Hypothalamus (tissue), 51 donors: ENCODE measurements at places on chromosomes 11 and 22.

- DNase-seq = no peak
Measured at GRCh38 chr22:31726692-31727091, 23.2 kb downstream of the PRR14L start.

GRCh38 chr11:72721689-72722049 is 30.5 kb downstream of the ARAP1 start:
- no peak for DNase-seq

- no peak for DNase-seq
Measured at GRCh38 chr11:20000351-20001134, 159.7 kb downstream of the DBX1 start.

DNA sequence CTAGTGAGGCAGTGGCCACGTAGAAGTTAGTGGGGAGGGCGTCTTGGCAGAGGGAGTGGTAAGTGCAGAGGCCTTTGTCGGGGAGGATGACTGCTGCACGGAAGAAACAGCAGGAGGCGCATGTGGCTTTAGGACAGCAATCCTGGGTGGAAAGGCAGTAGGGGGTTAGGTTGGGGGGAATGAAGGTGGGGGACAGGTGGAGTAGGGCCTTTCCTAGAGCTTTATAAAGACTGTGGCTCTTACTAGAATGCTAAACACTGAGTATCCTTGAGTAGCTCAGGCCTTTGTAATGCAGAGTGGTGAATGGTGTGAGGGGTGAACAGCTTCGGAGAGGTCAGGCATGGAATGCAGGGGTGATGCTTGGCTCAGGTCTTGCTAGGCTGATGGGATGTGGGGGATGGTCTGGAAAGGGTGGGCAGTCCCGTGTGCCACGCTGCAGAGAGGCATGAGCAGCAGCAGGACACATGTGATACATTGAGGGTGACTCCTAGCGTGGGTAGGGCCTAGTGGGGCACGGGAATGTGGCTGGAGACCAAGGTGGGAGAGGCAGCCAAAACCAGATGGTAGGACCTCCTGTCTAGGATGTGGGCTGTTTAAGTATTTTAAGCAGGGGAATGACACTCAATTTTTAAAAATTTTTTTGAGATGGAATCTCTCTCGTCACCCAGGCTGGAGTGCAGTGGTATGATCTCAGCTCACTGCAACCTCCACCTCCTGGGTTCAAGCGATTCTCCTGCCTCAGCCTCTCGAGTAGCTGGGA is 19.2 kb downstream of the AP2A2 start:
- DNase-seq = no peak

- no peak for DNase-seq
Measured at GRCh38 chr11:58807343-58807742, 37.2 kb downstream of the GLYATL2 start.

DNA sequence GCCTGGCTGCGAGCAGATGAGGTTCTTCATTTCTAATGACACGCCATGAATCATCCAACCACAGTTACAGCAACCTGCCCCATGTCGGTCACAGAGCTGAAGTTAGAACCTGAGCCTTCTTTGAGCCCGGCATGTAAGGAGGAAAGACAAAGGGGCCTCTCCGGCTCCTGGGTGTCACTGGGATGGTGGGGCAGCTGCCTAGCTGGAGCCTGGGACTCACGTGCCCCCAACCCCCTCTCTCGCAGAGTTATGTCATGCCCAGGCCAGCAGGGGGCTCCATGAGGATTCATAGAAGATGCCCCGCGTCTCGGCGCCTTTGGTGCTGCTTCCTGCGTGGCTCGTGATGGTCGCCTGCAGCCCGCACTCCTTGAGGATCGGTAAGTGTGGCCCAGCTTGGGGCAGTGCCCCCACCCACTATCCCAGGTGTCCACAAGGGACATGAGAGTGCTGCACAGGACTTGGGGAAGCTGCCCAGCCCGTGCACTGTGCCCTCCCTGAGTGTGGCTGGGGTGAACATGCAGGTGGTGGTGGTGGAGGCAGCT is 148.5 kb downstream of the GRIK4 start:
- DNase-seq = no peak

- DNase-seq = no peak
Measured at GRCh38 chr11:2443881-2444820, at the start of gene TRPM5. TRPM5 (minus strand) TSS chr11:2444514; CDS start chr11:2423036, 21,478 bp downstream.

GRCh38 chr22:39925909-39926679 is 25.2 kb downstream of the GRAP2 start:
- DNase-seq = no peak

GRCh38 chr11:128776424-128777284 is 82.8 kb downstream of the FLI1 start:
- DNase-seq = no peak

- DNase-seq = no peak
Measured at GRCh38 chr11:108672113-108672512, 7.2 kb downstream of the DDX10 start.

GRCh38 chr11:60860943-60861342 is 5.2 kb upstream of the PTGDR2 start:
- DNase-seq = no peak

DNA sequence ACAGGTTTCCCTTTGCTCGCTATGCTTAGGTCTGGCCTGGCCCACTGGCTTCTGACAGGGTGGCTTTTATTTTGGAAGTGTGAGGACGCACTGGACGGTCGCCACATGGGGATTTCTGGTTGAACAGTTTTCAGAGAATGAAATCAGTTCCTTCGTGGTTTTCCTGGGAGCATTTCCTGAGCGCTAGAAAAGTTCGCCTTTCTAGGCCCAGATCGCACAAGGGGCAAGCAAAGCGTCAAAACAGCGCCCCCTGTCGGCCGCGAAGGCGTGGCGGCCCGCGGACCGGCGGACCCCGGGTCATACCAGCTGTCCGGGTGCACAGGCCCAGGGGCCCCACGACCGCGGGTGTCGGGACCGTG is 12.7 kb upstream of the CYP2R1 start:
- DNase-seq = peak; percentile 80

DNA sequence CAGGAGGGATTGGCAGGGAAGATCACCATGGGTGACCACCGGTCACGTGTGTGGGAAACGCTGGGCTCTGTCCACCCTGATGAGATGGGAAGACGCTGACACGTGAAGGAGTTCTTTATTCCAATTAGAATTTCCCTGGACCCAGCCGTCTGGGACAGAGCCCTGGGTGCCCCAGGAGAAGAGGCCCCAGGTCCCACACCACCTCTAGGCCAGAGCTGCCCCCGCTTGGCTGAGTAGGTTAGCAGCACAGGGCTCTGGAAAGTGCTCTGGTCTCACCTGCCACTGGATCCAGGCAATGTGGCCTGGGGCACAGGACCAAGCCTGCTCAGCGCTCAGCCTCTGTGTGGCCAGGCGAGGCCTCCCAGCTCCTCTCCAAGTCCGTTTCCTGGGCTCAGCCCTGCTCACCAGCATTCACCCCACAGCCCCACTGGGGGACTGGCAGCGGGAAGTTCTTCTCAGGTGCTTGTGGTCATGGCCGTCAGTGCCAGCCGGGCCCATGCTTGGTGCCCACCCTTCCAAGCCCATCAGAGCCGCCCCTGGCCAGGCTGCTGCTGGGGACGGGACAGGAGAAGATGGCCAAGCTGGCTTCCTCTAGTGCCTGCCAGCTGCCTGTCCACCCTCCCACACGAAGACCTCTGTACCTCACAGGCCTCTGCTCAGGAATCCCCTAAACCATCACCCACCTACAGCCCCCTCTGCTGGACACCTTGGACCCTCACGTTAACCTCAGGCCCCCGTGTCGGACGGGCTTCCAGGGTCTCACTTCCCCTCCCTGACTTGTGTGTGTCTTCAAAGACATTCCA is 62.5 kb upstream of the FGF3 start:
- DNase-seq = no peak

DNA sequence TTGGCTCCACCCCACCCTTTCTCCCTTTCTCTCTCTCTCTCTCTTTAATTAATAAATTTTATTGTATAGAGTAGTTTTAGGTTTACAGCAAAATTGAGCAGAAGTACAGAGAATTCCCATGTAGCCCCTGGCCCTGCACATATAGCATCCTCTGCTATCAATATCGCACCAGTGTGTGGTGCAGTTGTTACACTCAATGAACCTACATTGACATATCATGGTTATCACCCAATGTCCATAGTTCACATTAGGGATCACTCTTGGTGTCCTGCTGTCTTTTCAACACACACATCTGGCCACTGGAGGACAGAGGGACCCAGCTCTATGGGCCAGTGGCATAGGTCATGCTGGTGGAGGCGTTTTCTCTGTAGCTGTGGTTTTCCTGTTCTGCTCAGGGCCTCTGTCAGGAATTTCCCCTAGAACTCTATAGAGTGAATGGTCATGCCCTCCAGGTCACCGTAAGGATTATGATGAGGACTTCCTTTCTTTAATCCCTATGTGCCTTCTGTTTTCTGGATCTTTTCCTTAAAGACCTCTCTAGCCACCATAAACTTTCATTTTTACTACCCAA is 98.2 kb upstream of the NAV2 start:
- DNase-seq = no peak

DNA sequence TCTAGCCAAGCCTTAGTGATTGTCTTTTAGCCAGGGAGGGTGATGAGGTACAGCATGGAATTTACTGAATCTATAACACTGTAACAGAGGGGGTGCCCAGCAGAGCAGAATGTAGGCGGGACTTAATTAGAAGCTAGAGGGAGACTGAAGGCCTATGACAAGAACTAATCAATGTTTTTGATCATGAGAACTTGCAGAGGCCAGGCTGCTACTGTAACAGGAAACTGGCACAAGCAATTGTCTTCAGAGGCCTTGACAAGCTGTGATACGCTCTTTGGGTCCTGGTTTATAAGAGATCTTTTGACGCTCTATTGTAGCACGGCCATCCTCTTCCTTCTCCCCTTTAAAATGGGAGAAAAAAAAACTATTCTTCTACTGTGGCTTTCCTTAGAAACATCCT is 1297.3 kb downstream of the JRKL start:
- DNase-seq = no peak

GRCh38 chr11:116172851-116173250 is 599.9 kb downstream of the BUD13 start:
- no peak for DNase-seq

DNA sequence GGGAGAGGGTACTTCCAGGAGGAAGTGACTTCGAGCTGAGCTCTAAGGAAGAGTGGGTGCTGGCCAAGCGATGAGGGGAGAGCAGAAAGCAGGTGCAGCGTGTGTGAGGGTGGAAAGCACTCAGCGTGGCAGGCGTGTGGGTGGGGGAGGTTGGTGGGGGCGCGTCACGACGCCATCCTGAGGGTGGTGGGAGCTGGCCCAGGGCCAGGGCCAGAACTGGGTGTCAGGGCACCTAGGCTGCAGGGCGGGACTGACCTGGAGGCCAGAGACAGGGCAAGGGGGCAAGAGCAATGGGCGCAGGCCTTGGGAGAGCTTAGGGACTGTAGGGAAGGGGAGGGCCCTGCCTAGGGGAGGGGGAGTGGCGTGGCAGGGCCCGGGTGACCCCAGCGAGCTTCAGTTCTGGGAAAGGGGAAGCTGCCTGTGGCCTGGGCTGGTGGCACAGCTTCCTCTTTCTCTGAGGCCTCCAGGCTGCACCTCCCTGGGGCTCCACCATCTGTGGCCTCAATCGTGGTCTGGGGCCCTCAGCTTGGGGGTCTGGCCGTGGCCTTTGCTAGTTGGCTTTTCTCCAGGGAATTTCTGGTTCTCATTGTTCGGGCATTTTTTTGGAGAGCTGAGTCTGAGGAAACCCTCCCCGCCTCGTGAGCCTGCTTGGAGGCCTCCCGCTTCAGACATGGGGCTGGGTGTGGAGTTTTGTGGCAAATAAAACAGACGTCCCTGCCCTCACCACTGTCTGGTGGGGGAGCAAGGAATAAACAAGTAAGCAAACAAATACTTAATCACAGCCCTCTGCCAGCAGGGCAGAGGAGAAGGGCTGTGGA is 8.9 kb downstream of the RELT start:
- DNase-seq = no peak

- DNase-seq = no peak
Measured at GRCh38 chr11:60978546-60979380, 7.3 kb downstream of the CD6 start.

DNA sequence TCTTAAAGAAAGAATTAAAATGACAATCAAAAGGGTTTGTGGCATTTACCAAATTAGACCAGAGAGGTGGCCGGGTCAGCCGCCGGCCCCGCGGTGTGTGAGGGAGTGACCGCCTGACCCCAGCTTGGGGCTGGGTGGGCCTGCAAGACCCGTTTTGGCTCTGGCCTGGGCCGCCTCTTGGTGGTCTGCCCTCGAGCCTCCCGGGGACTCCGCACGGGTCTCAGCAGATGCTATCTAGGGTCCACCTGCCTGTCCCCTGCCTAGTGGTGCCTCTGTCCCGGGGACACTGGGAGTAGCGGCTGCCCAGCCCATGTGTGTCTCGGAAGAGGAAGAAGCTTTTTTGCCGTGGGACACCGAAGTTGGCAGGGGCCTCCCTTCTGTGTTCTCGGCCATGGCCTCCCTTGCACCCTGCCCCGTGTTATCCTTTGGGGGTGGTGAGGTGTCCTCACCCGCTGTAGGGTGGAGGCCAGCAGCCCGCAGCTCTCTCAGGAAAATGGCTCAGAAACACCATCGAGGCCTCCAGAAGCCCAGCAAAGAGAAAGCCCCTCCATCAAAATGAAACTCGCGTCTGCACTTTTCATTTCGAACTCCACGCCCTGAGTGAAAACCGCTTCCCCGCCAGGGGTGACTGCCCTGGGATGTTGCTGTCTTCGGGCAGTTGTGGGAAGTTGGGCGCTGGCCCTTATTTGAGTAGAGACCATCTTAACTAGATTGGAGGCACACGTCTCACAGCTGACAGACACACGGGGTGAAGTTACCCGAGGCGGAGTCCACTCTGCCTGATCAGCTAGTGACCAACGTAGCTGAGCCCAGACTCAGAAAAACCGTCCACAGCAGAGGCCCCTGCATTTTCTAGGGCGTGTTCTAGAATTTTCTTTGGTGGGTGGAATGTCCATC is 8.0 kb downstream of the CCND1 start:
- no peak for DNase-seq

- no peak for DNase-seq
Measured at GRCh38 chr22:19143967-19144400, 467 bp downstream of the ESS2 start.

- no peak for DNase-seq
Measured at GRCh38 chr11:122833846-122834464, 4.3 kb upstream of the CRTAM start.
